ENCODE measurements at places on chromosomes 2 and 18.

DNA sequence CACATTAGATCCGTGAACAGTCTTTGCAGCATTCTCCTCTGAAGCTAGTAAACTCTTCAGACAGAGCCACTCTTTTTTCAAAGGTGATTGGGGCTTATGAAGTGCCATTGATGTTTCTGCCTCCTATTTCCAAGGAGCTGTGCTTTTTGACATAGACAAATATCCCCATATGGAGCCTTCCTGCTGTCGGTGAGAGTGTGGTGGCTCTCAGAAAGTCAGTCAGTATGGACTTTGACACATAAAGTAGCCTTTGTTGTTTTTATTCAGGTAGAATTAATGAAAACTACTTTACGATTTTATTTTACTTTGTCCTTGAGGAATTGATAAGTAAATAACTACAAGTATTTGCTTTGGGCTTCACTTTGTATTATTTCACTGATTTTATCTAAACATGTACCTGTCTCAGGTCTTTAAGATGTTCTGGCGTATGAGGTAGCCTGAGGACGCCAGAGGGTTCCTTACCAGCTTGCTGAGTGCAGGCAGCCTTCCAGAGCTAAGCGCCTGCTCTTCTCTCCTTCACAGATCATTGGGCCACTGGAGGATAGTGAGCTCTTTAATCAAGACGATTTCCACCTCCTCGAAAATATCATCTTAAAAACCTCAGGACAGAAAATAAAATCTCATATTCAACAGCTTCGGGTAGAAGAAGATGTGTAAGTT lies 69.7 kb downstream of the UGGT1 start:
- no peak for DNase-seq

DNA sequence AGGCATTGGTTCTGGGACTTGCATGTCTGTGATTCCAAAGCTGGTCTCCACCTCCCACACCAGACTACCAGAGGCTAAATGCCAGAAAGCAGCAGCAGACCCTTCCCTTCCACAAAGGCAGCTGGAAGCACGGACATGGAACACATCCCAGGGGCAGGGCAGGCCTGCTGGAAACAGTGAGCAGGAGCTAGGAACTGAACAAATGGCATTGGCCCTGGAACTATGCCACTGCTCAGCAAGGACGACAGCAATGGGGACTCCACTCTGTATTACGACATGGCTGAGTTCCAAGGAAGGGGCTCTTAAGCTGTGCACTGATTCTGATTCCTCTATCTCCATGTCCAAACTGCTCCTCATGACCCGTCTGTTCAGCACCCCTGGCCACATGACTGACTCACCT lies 77.8 kb upstream of the TFCP2L1 start:
- DNase-seq, result no peak

DNA sequence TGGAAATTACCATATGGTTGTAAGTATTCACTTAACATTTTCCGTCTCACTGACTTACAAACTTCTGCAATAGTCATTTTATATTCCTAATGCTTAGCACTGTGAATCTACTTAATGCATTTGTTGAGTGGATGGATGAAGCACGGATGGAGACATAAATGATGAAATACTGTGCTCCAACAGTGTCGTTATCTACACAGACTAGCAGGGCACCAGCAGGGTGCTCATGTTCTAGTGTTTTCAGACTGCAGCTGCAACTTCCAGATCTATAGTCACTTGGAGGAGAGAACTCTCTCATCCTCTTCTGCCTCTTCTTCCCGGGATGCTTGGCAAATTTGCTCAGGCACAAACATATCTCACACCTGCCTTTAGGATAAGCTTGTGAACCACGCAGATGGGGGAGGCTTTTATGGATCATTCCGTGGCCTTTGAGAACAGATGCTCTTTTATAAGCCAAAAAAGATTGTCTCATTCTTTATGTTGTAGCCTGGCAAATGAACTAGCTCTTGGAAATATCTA lies 797.7 kb downstream of the MBD2 start:
- no peak for DNase-seq

DNA sequence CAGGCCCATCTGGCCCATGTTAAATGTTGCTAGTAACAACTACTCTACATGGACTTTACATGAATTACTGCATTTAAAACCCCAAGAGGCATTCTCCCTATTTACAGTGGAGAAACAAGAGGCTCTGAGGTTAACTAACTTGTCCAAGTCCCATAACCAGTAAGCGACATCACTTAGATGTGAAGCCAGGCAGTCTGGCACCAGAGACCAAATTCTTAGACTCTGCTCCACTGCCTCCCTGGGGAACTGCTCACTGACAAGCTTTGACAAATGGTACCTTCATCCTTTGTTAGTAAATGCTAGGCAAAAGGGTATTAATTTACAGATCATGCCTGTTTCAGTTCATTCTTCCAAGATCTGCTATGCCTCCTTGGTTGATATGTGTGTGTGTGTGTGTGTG lies 124.8 kb downstream of the AFF3 start:
- no peak for DNase-seq

GRCh38 chr2:98465456-98466226 lies 21.0 kb downstream of the INPP4A start:
- DNase-seq, result peak; percentile 64

DNA sequence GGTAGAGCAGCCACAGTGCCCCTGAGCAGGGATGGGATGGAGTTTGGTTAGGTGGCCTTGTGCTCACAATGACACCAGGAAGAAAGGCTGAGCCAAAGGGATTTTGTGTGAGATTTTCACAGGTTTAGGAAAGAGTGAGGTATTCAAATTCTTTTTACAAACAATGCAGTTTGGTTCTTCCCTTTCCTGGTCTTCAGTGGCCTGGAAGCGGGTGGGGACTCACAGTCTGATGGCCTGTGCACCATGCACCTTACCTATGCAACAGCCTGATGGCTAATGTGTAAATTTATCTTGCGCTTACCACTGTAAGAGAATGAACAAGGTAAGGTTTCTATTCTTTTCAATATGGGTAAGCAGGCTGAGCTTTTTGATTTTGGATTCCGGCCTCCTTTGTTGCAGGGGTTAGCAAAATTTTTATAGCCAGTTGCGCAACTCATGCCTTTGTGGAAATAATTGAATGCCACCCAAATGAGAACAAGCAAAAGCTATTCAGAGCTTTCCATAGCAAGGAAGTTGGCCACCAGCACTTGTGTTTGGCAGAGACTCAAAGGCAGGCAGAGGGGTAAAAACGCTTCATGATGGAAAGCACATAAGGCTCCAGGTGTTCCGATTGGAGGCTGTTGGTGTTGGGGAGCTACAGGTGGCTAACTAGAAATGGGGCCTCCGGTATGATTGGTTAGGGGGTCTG lies 23.8 kb upstream of the IL1R2 start:
- no peak for DNase-seq

- DNase-seq, result no peak
These were observed 161.2 kb upstream of the SIX2 start for GRCh38 chr2:45170191-45171135.

DNA sequence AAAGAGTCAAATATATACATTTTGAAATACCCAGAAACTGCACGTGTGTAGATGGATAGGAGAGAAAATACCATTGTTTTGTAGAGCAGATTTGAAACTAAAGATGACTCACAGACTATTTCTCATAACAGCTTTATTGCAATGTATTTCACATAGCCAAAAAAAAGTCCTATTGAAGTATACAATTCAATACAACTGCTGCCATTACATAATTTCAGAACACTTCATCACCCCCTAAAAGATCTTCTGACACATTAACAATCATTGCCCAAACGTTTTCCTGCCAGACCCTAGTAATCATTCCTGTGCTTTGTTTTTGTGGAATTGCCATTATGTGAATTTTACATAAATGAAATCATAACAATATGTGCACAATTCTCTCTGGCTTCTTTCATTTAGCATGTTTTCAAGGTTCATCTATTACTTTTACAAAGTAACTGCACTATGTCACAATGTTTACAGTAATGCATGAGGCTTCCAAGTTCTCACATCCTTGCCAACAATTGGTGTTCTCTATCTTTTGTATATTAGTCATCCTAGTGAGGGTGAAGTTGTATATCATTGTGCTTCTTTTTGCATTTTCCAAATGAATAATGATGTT lies 378.6 kb upstream of the CWC22 start:
- DNase-seq, result no peak

GRCh38 chr2:224983712-224984554 lies 58.3 kb downstream of the DOCK10 start:
- DNase-seq, result no peak

DNA sequence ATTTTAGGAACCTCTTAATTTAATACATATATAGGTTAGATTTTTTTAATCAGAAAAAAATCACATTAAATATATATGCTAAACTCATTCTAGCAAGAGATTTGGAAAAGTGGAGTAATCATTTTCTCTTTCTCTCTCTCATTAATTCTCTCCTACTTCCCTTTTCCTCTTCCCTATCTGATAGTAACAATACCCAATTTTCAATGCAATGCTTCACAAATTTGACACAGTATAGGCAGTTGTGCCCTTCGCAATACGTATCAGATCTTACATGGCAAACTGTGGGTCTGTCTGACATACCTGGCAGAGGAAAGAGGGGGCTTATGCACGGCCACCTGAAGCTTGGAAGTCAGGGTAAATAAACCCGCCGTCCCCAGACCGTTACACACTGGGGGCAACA lies 444.3 kb downstream of the NBAS start:
- DNase-seq, result no peak

GRCh38 chr2:15666861-15667808 lies 75.5 kb downstream of the DDX1 start:
- no peak for DNase-seq

GRCh38 chr2:197704434-197705120 lies 592 bp upstream of the MARS2 start:
- no peak for DNase-seq

GRCh38 chr2:3354986-3355385 lies 22.6 kb downstream of the EIPR1 start:
- DNase-seq, result no peak

GRCh38 chr2:72349016-72349415 lies 201.4 kb upstream of the CYP26B1 start:
- no peak for DNase-seq

- no peak for DNase-seq
These were observed 97.1 kb downstream of the INHBB start for GRCh38 chr2:120442923-120443571.

GRCh38 chr18:51562866-51563265 lies 365.4 kb upstream of the MEX3C start:
- DNase-seq, result no peak

GRCh38 chr18:36672437-36673344 lies 156.1 kb downstream of the TPGS2 start:
- no peak for DNase-seq

GRCh38 chr2:169272010-169272409 lies 90.3 kb downstream of the LRP2 start:
- DNase-seq, result no peak

GRCh38 chr2:69386360-69386759 lies 667 bp downstream of the GFPT1 start:
- no peak for DNase-seq

DNA sequence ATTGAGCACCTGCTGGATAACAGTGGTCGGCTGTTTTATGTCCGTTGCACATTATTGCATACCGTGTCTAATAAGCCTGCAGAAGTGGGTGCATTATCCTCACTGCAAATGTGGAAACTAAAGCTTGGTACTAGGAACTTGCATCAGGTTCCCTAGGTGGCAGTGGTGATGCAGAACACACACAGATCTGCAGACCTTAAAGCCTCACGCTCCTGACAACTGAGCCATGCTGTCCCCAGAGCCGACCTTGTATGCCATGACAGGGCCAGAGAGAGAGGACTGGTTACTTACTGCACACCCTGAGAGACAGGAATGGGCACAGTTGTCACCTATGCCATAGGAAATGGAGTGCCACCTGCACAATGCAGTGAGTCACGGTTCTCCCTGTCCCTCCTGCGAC lies 151.8 kb downstream of the SH3RF3 start:
- DNase-seq, result no peak

DNA sequence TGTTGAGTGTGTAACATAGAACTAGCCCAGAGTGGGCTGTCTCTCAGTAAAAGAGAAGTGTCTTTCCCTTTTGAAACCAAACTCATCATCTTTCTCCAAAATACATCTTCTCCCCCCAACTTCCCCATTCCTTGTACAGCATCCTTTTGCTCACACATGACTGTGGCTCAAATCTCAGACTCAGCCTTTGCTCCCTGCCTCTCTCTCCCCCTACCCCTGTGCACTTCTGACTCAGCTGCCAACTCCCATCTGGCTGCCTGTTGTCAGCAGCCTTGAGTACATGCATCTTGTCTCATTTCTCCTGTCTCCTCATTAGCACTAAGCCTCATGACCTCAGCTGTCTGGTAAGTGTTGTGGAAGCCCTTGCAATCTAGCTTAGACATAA lies 18.1 kb upstream of the MGAT4A start:
- DNase-seq, result no peak

DNA sequence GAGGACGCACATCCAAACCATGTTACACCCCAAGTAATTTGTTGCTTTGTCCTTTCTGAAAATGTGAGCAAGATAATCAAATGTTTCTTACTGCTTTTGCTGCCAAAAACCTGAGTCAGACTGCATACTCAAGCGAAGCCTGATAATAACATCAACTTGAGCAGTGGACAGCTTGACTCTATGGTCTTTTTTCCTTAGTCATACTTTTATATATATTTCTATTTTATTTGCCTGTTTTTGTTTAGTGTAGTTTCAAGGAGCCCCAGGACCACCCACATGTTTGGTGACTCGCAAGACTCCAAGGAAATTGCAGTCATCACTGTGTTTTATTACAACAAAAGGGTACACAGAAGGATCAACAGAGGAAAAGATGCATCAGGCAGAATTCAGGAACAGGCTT lies 688.4 kb upstream of the PIK3C3 start:
- DNase-seq, result no peak

GRCh38 chr2:106192752-106193689 lies 1.1 kb downstream of the UXS1 start:
- DNase-seq, result peak; percentile 4

DNA sequence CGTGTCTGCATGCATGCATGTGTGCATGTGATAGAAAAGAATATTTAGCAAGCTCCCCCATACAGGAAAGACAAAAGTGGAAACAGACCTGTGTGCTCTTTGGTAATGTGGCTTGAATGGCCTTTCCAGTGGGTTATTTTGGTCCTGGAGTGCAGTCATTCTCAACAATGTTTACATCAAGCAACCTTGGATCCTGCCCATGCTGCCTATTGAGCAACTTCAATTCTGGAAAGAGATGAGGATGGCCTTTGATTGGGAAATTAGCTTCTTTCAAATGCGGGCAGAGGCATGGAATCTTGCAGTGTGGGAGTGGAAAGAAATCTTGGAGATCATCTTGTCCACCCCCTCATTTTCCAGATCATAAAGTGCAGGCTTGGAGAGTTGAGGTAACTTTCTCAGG lies 87.2 kb upstream of the SMAD2 start:
- DNase-seq, result no peak
